ENCODE measurements at places on chromosomes 7 and 10. TPM values are rescaled to one million over a fixed set of nuclear protein-coding genes. Genes with fewer than 3 reads are reported as not detected.

- H3K4me3 ChIP-seq = no peak overlapping the region
- no peaks in the 10 kb centered on the region for H3K4me1 ChIP-seq
- DNase-seq = no peak
These were observed 131.5 kb downstream of the GRM3 start for GRCh38 chr7:86775203-86775602.

SLC26A4 gene
- 0.62 TPM for polyA plus RNA-seq

ZNF365 gene
- polyA plus RNA-seq = 0.16 TPM

DNA sequence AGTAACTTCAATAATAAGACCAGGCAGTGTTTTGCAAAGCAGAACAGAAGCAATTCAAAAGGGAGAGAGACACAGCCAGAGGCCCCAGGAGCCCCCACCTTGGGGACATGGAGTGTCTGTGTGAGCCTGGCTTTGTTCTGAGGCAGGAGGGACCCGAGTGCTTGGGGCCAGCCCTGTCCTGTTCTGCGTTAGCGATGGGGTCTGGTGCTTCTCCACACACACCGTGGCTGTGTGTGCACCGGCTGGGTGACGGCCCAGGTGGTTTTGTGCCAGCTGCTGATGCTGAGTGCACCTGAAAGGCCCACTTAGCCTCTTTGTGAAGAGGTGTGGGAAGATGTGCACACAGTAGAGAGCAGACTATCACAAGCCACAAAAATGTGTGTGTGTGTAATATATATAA lies 468.9 kb downstream of the DNAJB6 start:
- H3K4me3 ChIP-seq = no peak overlapping the region
- no peak for DNase-seq
- no peaks in the 10 kb centered on the region for H3K4me1 ChIP-seq
- H3K36me3 ChIP-seq = no peaks in the 10 kb centered on the region
- H3K27ac ChIP-seq = no peak overlapping the region

DNA sequence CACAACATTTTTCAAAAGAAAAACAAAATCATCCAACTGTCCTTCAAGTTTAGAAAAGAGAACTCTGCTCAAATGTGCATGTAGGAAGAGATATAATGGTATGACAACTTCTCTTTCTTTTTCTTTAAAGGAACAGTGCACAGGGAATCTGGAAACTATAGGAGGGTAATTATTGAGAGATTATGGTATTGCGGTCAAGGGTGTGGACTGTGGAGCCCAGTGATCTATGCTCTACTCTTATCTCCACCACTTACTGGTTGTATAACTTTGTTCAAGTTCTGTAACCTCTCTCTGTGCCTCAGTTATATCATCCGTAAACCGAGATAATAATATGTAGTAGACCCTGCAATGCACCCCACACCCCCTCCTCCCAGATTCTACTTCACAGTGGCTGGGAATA lies 69.8 kb upstream of the PCGF5 start:
- no peaks in the 10 kb centered on the region for H3K27me3 ChIP-seq
- no peaks in the 10 kb centered on the region for H3K36me3 ChIP-seq
- no peak overlapping the region for H3K27ac ChIP-seq
- H3K4me1 ChIP-seq = no peaks in the 10 kb centered on the region
- H3K4me3 ChIP-seq = no peak overlapping the region
- no peak for DNase-seq

DNA sequence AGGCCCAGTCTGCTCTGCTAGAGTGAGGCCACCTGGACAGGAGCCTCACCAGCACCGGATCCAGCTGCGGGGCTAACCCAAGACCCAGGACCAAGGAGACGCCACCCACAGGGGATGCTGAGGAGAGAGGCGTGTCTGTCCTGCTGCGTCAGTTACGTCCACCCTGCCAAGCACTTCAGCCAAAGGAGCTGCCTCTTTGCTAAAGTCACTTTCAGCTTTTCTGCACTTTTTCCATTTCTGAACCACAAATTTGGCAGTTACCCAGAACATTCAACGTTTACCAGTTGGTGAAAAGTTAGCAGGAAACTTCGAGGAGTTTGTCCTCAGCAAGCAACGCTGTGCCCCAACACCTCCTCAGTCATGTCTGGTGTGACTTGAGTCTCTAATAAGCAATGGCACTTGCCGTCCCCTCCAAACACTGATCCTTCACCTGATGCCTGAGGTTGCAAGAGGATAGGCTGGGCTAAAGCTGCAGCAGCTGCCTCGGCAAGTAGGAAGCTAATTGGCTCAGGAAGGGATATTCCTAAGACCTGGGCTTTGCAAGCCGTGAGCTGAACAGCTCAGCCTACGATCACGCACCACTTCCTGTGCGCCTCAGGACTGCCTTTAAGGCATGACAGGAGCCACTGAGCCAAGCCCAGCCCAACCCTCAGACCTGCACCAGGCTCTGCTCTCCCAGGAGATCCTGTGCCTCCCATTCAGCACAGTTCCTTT lies 40.1 kb downstream of the KCNH2 start:
- H3K4me1 ChIP-seq = no peaks in the 10 kb centered on the region
- DNase-seq = no peak
- H3K4me3 ChIP-seq = no peak overlapping the region
- H3K27me3 ChIP-seq = no peaks in the 10 kb centered on the region

DNA sequence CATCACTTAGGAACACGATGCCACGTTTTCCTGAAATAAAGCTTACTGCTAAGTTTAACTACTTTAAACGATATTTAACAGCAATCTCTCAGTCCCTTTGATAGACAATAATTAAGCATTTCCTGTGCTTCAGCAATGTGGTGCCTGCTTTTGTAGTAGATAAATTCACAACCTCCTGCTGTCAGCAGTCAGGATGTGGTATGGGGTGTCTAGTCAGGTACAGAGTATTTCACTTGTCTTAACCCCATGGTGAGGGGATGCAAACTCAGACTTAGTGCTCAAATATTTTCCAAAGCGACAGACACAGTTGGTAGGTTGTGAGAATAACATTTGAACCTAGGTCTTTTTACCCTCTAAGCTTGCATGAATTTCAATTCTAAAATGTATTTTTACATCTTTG lies 526.2 kb upstream of the PFKP start:
- no peaks in the 10 kb centered on the region for H3K36me3 ChIP-seq
- no peak overlapping the region for H3K27ac ChIP-seq
- H3K4me1 ChIP-seq = no peaks in the 10 kb centered on the region
- no peaks in the 10 kb centered on the region for H3K27me3 ChIP-seq

DNA sequence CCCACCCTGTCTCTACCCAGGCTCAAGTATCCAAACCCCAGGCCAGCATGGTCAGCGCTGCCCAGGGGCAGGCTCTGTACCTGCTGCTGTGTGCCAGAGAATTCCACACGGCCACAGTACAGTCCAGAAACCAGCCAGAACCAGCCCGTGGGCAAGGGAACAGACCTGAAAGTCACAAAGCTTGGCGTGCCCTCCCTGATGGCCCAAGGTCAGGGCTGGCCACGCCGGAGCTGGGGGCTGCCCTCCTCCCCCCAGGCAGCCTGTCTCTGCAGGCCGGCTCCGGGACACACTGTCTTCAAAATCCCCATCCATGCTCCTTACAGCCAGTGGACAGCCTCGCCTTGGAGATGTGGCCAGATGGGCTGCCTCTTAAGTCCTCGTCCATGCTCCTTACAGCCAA lies 78.4 kb downstream of the CTBP2 start:
- H3K27ac ChIP-seq = no peak overlapping the region
- no peaks in the 10 kb centered on the region for H3K36me3 ChIP-seq

DNA sequence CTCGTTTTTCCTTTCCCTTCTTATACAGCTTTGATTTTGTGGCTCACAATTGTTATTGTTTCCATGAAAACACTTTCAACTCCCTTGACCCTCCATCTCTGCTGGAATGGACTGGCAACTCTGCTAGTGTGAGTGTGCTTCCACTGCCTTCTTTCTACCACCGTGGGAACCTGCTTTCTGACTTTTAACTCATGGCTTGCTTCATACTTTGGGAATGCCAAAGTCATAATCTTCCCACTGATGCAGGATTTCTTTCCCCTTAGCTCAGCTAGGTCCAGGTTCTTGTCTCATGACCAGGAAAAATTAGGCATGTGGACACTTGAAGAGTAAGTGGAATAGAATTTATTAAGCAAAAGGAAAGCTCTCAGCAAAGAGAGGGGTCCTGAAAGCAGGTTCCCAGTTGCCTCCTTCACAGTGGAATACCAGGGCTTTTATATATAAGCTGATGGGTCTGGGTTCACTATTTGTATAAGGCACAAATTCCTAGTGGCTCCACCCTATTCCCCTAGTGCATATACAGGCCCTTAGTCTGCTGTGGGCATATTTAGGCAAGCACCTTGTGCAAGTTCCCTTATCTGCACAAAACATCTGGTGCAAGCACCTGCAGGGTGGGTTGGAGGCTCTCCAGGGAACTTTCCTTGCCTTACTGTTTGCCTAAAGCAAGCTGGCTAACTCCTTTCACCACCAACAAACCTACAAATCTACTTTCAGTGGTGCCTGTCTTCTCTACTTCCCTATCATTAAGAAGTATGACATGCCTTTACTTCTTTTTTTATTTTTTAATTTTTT lies 119.5 kb downstream of the CFAP58 start:
- no peak overlapping the region for H3K4me3 ChIP-seq
- H3K27ac ChIP-seq = no peak overlapping the region
- no peaks in the 10 kb centered on the region for H3K4me1 ChIP-seq
- H3K27me3 ChIP-seq = no peaks in the 10 kb centered on the region

DNA sequence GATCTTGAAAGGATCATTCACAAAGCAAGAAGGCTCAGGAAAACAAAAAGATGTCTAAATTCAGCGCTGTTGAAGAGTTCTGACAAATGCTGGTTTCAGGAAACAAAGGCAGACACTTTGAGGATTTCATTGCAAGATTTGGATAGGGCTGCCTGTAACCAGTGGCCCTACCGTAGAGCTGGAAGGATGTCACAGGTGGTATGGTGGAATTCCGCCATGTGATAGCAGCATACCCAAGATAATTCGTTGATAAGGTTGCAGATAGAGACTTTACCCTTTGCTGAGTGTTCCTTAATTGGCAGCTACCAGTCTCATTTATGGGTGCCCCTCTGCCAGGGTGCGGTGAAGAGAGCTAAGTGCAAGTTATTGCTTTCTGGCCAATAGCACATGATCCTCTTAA lies 100.1 kb downstream of the WDR11 start:
- H3K27me3 ChIP-seq = no peaks in the 10 kb centered on the region
- no peak for DNase-seq
- H3K4me1 ChIP-seq = peaks cover 3% of the 10 kb centered on the region
- no peaks in the 10 kb centered on the region for H3K36me3 ChIP-seq

IRF5 gene
- polyA plus RNA-seq = 2.1 TPM

GRCh38 chr7:141076377-141076776 lies 2.5 kb downstream of the TMEM178B start:
- H3K4me1 ChIP-seq = peaks cover 12% of the 10 kb centered on the region
- no peaks in the 10 kb centered on the region for H3K27me3 ChIP-seq
- DNase-seq = no peak
- no peak overlapping the region for H3K27ac ChIP-seq
- H3K4me3 ChIP-seq = no peak overlapping the region
- no peaks in the 10 kb centered on the region for H3K36me3 ChIP-seq

MOSPD3 gene
- 9.2 TPM for polyA plus RNA-seq

TSPAN12 gene
- 4.2 TPM for polyA plus RNA-seq

TUBB8 gene
- polyA plus RNA-seq = 3.6 TPM

GRCh38 chr7:157440346-157441022 lies 103.7 kb downstream of the DNAJB6 start:
- no peaks in the 10 kb centered on the region for H3K4me1 ChIP-seq
- H3K4me3 ChIP-seq = no peak overlapping the region
- DNase-seq = peak; percentile 9
- no peaks in the 10 kb centered on the region for H3K27me3 ChIP-seq

DNA sequence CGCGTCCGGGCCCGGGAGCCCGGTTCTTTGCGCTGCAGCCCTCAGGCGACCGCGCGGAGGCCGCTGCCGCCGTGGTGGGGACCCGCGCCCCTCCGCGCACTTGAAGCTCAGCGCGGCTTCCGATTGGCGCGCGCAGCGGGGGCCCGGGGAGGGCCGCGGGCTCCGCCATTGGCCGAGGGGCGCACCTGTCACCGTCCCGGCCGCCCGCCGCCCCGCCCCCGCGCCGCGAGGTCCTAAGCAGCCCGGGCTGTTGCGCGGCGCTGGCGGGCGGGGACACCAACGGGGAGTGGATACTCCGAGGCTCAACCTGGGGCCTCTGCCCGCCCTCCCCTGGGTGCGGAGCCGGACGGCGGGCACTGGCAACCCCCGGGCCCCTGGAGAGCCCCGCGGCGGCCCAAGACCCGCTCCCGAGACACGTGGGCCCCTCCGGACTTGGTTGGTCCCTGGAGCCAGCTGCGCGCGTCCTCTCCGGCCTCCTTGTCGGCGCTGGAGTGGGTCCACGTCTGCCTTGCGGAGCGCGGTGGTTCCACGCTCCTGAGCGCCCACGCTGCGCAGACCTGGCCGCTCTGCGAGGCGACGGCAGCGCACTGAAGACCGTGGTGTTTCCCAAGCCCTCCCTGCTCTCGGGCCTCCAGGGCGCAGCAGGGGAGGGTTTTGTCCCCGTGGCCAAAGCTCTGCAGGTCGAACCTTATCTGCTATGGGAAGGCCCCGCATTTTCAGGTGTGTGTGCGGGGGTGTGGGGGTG lies at the start of gene MNX1:
Gene MNX1, minus strand, starts transcription at position 76 of the 745 bp plus-strand sequence. CDS start 313 bp downstream, outside the sequence.
- H3K4me3 ChIP-seq = peak within 1 kb of the TSS; percentile 22
- H3K36me3 ChIP-seq = no peaks in the 10 kb centered on the region
- H3K27me3 ChIP-seq = peaks cover 5% of the 10 kb centered on the region
- no peak for DNase-seq

DNA sequence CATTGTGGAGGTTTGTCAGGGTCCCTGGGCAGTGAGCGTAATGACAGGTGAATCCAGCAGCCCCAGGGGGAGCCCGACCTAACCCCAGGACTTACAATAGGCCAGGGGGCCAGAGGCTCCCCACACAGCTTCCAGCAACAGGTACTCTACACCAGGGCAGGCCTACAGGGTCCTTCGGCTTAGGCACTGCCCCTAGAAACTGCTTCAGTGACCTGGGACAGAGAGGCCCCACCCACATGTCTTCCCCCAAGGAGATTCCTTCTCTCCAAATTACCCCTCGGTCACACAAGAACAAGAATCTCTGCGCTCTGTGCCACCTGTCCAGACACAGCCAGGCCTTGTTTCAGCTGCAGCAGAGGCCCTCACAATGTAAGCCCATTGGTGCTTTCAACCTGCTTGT lies 24.4 kb downstream of the SKIDA1 start:
- H3K4me1 ChIP-seq = no peaks in the 10 kb centered on the region
- no peak for DNase-seq
- H3K27me3 ChIP-seq = no peaks in the 10 kb centered on the region
- H3K4me3 ChIP-seq = no peak overlapping the region
- no peak overlapping the region for H3K27ac ChIP-seq
- no peaks in the 10 kb centered on the region for H3K36me3 ChIP-seq

CCDC3 gene
- 74.7 TPM for polyA plus RNA-seq

- H3K27me3 ChIP-seq = no peaks in the 10 kb centered on the region
- H3K4me1 ChIP-seq = no peaks in the 10 kb centered on the region
- H3K27ac ChIP-seq = no peak overlapping the region
- no peaks in the 10 kb centered on the region for H3K36me3 ChIP-seq
These were observed 70.8 kb upstream of the PARD3 start for GRCh38 chr10:34885898-34886297.

GRCh38 chr7:42746214-42746613 lies 165.7 kb downstream of the C7orf25 start:
- H3K36me3 ChIP-seq = no peaks in the 10 kb centered on the region
- H3K27me3 ChIP-seq = no peaks in the 10 kb centered on the region
- H3K4me3 ChIP-seq = no peak overlapping the region

HMX2 gene
- not detected for polyA plus RNA-seq
